ENCODE measurements at places on chromosomes 3 and 15.

DNA sequence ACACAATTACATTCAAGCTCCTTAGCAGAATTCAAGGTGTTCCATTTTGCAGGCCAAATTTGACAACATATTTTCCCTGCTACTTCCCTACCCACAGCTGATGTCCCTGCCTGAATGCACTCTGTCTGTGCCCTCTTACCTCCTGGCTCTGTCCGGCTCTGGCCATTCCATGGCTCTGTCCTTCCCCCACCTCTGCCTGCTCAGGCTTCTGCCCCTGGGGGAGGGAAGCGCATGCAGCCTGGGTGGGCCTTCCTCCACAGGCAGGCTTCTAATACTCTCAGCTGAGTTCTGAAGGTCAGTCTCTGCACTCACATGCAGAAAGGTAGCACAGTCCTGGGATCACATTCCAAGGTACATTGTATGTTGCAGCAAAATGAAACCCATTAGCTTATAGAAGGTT is 113.6 kb upstream of the CACNA2D3 start:
- no peak for DNase-seq

DNA sequence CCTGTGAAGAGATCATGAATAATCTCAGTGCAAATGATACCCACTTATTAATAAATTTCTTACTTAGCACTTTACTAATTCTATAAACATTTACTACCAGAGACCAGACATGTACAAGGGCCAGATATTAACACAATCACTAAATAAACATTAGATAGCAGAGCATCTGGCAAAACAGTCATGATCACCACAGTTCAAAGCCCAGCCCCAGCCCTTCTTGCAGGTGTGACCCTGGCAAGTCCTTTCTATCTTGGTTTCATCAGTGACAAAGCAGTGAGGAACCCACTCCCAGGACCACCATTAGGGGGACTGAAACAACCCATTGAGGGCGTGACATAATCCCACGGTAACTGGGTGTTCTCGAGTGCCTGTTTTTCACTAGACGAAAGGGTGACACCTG is 11.6 kb downstream of the ZXDC start:
- DNase-seq = no peak

- DNase-seq = no peak
Observed at GRCh38 chr3:60160111-60160821, 1091.0 kb downstream of the FHIT start.

GRCh38 chr15:29753506-29753905 is 68.8 kb downstream of the TJP1 start:
- DNase-seq = no peak

DNA sequence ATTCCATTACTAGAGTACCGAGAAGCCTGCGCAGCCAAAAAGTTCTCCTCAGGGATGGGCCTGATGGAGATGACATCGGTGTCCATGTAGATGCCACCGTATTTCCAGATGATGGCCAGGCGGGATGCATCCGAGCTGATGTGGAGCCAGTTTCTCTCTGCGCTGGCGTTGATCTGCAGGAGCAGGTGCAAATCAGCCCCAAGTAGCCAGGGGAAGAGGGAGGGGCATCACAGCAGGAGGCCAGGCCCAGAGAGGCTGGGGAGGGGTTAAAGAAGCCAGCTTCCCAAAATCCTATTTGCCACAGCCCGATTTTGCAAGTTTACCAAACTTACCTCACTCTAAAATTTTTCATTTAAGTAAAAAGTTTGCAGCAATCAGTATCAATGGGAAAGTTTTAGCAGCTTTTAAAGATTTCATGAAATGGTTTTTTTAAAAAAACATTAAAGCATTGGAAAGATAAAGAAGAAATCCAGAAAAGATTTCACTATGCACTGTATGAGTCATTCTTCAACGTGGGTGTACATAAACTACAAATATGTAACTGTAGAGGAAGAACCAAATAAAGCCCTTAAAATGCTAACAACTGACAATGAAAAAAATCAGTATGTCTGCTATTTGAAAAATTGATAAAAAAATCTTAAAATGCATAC is 7.4 kb downstream of the A4GNT start:
- DNase-seq = no peak

Measured in RWPE1 (cell line).